ENCODE measurements at places on chromosomes 1 and 21.

GRCh38 chr1:182054698-182055326, 6.7 kb downstream of the ZNF648 start:
- no peak overlapping the region for H3K4me3 ChIP-seq
- no peaks in the 10 kb centered on the region for H3K36me3 ChIP-seq
- no peak overlapping the region for H3K27ac ChIP-seq

DNA sequence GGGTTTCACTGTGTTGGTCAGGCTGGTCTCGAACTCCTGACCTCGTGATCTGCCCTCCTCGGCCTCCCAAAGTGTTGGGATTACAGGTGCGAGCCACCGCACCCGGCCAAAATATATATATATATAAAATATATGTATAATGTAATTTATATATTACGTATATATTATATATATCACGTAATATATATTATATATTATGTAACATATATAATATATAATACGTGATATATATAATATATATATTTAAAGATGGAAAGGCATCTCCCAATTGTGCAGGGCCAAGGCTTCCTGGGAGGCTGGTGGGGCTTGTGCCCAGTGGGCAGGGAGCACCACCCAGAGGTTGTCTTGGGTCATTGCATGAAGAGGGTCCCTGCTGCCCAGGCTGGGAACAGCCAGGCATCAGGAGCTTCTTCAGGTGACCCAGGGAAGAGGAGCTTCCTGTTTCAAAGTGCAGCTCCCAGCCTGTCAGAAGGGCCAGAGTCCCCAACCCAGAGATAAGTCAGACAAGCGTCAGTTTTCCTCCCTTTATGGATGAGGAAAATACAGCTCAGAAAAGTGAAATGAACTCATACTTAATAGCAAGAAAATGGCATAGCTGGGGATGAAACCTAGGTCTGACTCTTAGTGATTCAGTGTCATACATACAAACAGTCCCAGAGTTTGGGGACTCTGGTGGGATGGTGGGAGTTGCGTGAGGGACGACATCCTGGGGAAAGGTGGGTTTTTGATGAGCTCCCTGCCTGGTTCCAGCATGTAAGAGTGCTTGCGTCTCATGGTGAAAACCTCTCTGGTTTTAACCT, 12.0 kb downstream of the UBE2Q1 start:
- DNase-seq = peak; percentile 43
- no peak overlapping the region for H3K4me3 ChIP-seq
- peaks cover 17% of the 10 kb centered on the region for H3K27me3 ChIP-seq
- H3K36me3 ChIP-seq = peaks cover 24% of the 10 kb centered on the region
- no peak overlapping the region for H3K27ac ChIP-seq

- H3K27me3 ChIP-seq = no peaks in the 10 kb centered on the region
- peak overlapping the region; percentile 90 for H3K27ac ChIP-seq
- peaks cover 2% of the 10 kb centered on the region for H3K36me3 ChIP-seq
- peaks cover 72% of the 10 kb centered on the region for H3K4me1 ChIP-seq
Observed at GRCh38 chr1:15345705-15346345, 63.9 kb upstream of the EFHD2 start.

DNA sequence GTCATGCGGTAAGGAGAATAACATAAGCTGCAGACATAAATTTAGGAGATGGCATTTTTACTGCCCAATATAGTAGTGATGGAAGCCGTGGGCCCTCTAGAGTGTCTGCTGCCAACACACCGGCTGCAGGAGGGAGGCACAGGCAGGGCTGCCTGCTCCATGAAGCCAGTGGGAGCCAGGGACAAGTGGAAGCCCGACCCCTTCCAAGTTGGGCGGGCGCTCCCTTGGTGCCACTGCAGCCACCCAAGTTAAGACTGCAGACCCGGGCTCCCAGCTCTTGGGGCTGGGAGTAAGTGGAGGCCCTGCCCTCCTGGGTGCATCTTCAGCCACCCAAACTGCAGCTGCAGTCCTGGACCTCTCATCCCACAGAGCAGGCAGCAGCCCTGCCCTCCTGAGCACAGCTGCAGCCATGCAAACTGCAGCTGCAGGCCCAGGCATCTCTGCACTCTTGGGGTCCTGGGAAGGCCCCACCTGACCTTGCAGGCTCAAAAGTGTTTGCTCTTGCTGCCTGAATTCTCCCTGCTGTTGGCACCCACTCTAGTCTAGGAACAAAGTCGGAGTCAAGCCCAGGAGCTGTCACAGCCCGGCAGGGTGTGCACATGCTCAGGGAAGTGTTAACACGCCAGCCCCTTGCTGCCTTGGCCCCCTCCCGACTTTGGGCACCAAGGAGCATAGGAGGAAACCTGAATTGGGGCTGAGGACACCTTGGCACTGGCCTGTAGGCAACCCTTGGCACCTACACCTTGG, 437.2 kb upstream of the PRMT6 start:
- H3K4me1 ChIP-seq = no peaks in the 10 kb centered on the region
- H3K27me3 ChIP-seq = no peaks in the 10 kb centered on the region
- H3K36me3 ChIP-seq = no peaks in the 10 kb centered on the region
- no peak overlapping the region for H3K4me3 ChIP-seq
- H3K27ac ChIP-seq = no peak overlapping the region
- DNase-seq = no peak

GRCh38 chr1:150008699-150009098, 1.8 kb downstream of the OTUD7B start:
- no peak for DNase-seq
- H3K36me3 ChIP-seq = peaks cover 12% of the 10 kb centered on the region
- no peak overlapping the region for H3K27ac ChIP-seq
- peaks cover 20% of the 10 kb centered on the region for H3K4me1 ChIP-seq
- H3K27me3 ChIP-seq = no peaks in the 10 kb centered on the region

GRCh38 chr1:41700581-41700980, 216.1 kb upstream of the EDN2 start:
- peaks cover 17% of the 10 kb centered on the region for H3K4me1 ChIP-seq
- H3K27ac ChIP-seq = peak overlapping the region; percentile 89
- no peak overlapping the region for H3K4me3 ChIP-seq
- peaks cover 3% of the 10 kb centered on the region for H3K36me3 ChIP-seq
- H3K27me3 ChIP-seq = no peaks in the 10 kb centered on the region
- no peak for DNase-seq

DNA sequence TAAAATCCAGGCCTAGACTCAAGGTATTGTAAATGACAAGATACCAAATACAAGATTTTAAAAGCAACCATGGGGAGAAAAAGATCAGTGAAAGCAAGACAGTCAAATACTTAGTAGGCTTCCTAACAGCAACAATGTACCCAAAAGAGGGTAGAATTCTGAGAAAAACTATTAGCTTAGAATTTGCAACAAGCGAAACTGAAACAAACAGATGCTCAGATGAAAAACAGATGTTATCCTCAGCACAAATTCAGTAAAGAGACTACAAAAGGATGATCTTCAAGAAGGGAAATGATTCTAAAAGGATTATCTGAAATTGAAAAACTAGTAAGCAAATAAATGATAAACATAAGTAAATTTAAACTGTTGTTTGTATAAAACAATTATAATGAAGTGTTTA, 40.0 kb downstream of the PDC start:
- H3K4me1 ChIP-seq = no peaks in the 10 kb centered on the region
- H3K36me3 ChIP-seq = peaks cover 33% of the 10 kb centered on the region
- no peaks in the 10 kb centered on the region for H3K27me3 ChIP-seq
- no peak overlapping the region for H3K4me3 ChIP-seq

- H3K4me1 ChIP-seq = no peaks in the 10 kb centered on the region
- H3K4me3 ChIP-seq = no peak overlapping the region
Observed at GRCh38 chr1:100794748-100795645, 75.5 kb downstream of the VCAM1 start.

DNA sequence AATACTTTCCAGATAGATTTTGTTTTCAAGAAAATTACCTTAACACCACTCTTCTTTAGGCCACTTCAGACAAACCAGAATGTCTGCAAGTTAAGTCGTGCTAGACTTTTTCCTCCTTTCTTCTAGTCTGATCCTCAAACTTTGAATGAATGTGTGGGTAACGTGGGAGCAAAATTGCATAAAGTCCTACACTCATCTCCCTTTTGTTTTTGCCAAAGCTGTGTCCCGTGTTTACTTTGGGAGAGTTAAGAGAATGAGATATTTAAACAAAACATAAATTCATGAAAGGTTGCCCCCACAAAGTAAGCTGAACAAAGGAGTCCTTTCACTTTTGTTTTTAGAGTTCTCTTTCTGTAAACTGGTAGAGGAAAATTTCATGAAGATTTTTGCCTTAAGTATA, 16.9 kb upstream of the VAMP3 start:
- no peak overlapping the region for H3K4me3 ChIP-seq
- peaks cover 12% of the 10 kb centered on the region for H3K27me3 ChIP-seq
- H3K27ac ChIP-seq = no peak overlapping the region
- DNase-seq = no peak
- H3K36me3 ChIP-seq = no peaks in the 10 kb centered on the region

- peaks cover 100% of the 10 kb centered on the region for H3K36me3 ChIP-seq
- DNase-seq = peak; percentile 88
- H3K4me1 ChIP-seq = peaks cover 77% of the 10 kb centered on the region
- peak overlapping the region; percentile 100 for H3K27ac ChIP-seq
- peak overlapping the region; percentile 75 for H3K4me3 ChIP-seq
Observed at GRCh38 chr1:24910751-24911650, 19.1 kb downstream of the RUNX3 start.

- no peaks in the 10 kb centered on the region for H3K36me3 ChIP-seq
- H3K27me3 ChIP-seq = peaks cover 72% of the 10 kb centered on the region
- no peak overlapping the region for H3K4me3 ChIP-seq
- no peak overlapping the region for H3K27ac ChIP-seq
Observed at GRCh38 chr21:41536076-41536826, 28.3 kb upstream of the TMPRSS2 start.

DNA sequence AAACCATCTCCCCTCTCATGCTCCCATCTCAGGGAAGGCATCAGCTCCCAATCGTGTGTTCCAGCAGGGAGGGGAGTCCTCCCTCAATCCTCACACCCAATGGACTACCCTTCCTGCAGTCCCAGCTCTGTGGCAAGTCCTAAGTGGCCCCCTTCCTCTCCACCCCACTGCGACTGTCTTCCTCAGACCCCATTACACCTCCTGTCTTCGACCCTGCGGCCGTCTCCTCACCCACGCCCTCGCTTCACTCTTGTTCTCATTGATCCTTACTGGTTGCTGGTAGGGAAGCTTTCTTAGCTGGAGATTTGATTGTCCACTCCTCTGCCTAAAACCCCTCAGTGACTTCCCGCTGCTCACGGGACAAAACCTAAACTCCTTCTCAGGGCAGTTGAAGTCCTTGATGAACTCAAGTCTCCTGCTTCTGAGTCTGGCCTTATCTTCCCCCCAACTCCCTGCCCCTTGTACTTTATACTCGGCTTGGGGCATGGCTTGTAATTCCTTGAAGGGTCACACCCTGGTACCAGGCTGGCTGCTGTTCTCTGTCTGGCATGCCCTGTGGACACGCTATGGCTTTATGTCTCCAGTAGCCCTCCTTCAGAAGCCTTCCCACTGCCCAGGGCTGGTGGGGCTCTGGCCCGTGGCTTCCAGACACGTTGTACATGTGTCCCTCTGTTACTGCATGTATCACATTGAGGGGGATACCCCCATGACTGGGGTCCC, 2.3 kb upstream of the EPS8L3 start:
- no peak for DNase-seq
- H3K36me3 ChIP-seq = no peaks in the 10 kb centered on the region
- H3K27ac ChIP-seq = no peak overlapping the region
- H3K4me1 ChIP-seq = no peaks in the 10 kb centered on the region
- H3K27me3 ChIP-seq = peaks cover 10% of the 10 kb centered on the region
- H3K4me3 ChIP-seq = no peak overlapping the region

GRCh38 chr1:8752921-8753713, 64.3 kb downstream of the RERE start:
- DNase-seq = no peak
- H3K4me1 ChIP-seq = peaks cover 8% of the 10 kb centered on the region
- H3K36me3 ChIP-seq = no peaks in the 10 kb centered on the region
- H3K27me3 ChIP-seq = no peaks in the 10 kb centered on the region
- H3K27ac ChIP-seq = no peak overlapping the region
- no peak overlapping the region for H3K4me3 ChIP-seq

DNA sequence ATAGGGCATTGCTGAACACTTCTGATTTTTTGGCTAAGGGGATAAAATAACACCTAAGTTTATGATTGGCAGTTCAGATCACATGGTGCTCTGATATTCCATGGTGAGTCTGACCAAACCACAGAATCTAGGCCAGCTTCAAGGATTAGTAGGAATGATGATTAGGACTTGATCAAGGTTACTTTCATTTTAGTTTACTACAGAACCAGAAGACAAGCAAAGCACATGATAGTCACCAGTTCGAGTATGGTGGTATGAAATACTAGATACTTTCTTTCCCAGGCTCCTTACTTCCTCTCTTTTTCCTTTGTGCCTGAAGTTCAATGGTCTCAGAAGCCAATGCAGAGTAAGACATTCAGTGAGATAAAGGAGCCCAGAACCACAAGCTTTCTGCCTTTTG, 26.6 kb downstream of the S100A10 start:
- no peaks in the 10 kb centered on the region for H3K27me3 ChIP-seq
- no peak for DNase-seq
- H3K36me3 ChIP-seq = no peaks in the 10 kb centered on the region
- no peak overlapping the region for H3K27ac ChIP-seq
- H3K4me1 ChIP-seq = peaks cover 5% of the 10 kb centered on the region

DNA sequence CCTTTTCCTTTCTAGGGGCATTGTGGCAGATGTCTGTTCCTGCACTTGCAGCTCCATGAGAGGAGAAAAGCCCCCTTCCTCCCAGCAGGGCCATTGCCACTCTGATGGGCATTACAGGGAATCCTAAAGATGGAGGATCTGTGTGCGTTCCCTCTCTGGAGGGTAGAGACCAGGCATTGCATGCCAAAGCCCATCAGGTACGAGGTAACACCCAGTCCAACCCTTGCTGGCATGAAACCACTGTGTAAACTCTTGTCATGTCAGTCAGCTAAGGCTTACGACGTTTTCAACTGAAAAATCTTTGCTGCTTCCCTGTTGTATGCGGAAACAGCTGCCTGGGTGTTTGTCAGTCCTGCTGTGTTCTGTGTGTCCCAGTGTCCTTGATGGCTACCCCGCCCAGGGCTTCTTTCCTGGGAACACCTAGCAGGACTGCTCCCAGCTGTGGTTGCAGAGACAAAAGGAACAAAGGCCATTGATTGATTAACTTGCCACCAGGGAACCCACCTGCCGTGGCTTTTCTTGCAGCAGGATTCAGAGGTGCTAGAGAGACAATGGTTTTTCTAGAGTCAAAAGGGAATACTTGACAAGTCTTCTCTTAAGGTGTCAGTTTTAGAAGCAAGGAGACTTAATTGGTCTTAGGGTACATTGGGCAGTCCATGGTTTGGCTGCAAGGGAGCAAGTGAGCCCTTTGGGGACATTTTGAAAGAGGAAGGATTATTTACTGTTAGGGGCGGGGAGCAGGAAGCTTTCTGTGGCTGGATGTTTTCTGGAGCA, 24.6 kb downstream of the B3GALT5 start:
- H3K4me3 ChIP-seq = no peak overlapping the region
- H3K27ac ChIP-seq = no peak overlapping the region
- H3K27me3 ChIP-seq = peaks cover 55% of the 10 kb centered on the region
- no peaks in the 10 kb centered on the region for H3K4me1 ChIP-seq

DNA sequence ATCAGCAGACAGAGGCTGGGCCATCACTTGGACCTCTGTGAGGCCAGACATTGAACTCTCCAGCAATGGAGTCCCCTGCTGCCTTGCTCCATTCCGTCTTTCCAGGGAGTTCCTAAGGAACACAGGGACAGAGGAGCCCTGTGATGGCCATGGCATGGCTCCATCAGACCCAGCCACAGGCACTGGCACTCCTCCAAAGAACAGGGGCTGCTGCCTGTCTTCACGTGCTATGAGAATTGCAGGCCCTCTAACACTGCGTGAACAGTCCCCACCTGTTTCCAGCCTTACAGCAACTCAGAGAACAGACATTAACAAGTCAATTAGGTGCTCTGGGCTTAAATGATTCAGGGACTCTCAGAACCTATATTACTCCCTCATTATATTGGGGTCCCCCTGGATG, 140.8 kb downstream of the ASTN1 start:
- DNase-seq = no peak
- no peak overlapping the region for H3K27ac ChIP-seq
- H3K4me3 ChIP-seq = no peak overlapping the region
- no peaks in the 10 kb centered on the region for H3K4me1 ChIP-seq
- H3K27me3 ChIP-seq = no peaks in the 10 kb centered on the region

Measured in effector memory CD8-positive, alpha-beta T cell (primary cell).